ENCODE measurements at places on chromosomes 4 and X.

DNA sequence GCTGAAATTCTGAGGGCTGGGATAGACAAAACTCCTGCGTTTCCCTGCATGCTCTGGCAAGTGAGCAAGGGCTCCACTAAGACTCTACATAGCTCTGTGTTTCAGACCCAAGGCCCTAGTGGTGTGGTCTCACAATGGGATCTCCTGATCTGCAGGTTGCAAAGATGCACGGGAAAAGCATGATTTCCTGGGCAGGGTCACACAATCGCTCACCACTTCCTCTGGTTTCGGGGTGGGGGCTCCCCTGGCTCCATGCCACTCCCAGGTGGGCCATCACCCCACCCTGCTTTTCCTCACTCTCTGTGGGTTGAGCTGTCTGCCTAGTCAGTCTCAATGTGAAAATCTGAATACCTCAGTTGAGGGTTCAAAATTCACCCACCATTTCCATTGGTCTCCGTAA lies 111.5 kb downstream of the KLF8 start:
- no peak for DNase-seq

DNA sequence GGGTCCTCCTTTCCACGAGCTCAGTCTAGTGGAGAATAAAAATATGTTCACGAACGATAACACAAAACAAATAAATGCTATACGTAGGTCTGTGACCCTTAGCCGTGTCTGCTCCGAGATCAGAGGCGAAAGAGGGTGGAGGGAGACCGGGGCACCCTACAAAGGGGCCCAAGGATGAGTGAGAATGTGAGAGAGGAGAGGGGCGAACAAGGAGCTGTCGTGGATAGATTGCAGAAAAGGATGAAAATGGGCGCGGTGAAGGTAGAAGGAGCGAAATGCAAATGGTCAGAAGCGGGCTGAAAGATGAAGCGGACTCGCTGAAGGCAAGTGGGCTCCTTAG lies 6.2 kb upstream of the ZBTB33 start:
- DNase-seq = no peak

DNA sequence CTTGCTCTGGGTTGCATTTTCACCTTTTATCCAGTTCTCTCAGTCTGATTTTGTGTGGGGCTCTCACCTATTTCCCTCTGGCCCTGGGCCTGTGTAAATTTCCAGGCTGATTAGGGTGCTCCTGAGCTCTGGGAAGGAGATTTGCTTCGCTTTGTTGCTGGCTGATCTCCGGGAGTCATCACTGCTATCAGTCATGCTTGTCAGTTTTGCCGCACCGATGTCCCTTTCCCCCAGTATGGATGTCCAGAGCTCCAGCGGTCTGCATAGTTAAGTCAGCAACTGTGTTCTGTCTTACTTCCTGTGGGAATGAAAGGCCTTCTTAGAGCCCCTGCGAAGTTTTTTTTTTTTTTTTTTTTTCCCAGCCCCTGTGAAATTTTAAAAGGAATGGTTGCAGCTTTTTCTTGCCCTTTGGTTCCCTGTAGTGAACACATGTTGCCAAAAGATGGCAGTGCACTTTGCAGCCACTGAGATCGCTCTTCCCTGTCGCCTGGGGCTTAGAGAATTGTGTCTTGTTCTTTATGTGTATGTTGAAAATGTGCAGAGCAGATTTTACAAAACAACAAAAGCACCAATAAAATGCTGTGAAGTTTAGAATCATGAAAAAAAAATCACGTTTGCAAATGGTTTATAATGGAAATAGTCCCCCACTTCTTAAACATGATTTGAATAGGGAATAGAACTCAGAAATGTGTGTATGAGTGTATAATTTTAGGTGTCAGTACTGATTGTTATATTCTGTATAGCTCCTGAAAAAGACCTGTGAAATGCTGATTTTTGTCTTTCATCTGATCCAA lies 109.1 kb upstream of the SLC4A4 start:
- DNase-seq = peak; percentile 88

GRCh38 chrX:19133784-19134183 lies 11.5 kb upstream of the ADGRG2 start:
- DNase-seq = no peak

GRCh38 chr4:48742412-48742811 lies 37.7 kb downstream of the FRYL start:
- no peak for DNase-seq

- no peak for DNase-seq
Measured at GRCh38 chrX:10231461-10231860, 74.7 kb downstream of the CLCN4 start.

DNA sequence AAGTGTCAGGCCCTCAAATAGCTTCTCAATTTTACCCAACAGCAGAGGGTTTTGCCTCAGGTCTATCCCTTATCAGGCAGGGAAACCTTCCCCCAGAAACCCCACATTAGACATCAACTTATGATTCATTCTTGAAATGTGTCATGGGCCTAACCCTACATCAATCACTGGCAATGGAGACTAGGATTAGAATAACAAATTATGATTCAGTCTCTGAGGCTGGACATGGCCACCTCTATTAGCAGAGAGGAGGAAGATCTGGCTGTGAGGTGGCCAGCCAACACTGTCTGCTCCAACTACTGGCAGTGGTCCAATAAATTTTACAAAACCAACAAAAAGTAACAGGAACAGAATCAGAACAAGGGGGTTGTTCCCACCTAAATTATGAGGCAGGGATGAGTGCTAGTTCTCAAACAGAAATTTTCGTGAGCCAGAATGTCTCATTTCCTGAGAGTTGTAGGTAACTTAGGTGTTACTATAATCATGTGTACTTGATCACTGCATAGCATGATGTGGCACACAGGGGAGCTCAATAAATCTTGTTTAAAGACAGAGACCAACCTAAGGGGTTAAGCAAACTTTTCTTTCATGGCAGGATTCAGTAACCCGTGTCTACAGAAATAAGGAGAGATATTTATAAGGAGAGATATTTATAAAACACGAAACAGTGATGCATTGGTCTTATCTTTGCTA lies 126.8 kb downstream of the NFKB1 start:
- DNase-seq = peak; percentile 42

- peak; percentile 39 for DNase-seq
Measured at GRCh38 chrX:2696698-2697215, 5.7 kb downstream of the CD99 start.

- no peak for DNase-seq
Measured at GRCh38 chrX:70480660-70481018, 36.0 kb downstream of the DLG3 start.

DNA sequence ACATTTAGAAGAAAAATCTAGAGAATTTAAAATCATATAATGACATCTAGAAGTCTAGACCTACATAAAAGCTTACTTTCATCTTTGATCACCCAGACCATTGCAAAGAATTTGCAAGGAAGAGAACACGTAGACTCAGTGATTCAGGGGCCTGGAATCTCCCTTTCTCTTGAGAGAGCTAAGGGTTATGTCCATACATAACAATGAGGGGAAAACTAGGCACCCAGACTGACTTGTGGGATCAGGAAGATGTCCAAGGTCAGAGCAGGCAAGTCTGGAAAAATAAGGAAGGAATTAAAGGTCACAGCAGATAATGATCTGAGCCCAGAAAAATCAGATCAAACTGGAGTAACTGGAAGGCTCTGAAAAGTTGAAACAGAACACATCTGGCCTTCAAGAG lies 198.4 kb upstream of the SFRP2 start:
- DNase-seq = no peak

All from COLO829 (cell line).